NCI-H774 (cell line): ENCODE measurements at places on chromosomes 3 and 15.

DNA sequence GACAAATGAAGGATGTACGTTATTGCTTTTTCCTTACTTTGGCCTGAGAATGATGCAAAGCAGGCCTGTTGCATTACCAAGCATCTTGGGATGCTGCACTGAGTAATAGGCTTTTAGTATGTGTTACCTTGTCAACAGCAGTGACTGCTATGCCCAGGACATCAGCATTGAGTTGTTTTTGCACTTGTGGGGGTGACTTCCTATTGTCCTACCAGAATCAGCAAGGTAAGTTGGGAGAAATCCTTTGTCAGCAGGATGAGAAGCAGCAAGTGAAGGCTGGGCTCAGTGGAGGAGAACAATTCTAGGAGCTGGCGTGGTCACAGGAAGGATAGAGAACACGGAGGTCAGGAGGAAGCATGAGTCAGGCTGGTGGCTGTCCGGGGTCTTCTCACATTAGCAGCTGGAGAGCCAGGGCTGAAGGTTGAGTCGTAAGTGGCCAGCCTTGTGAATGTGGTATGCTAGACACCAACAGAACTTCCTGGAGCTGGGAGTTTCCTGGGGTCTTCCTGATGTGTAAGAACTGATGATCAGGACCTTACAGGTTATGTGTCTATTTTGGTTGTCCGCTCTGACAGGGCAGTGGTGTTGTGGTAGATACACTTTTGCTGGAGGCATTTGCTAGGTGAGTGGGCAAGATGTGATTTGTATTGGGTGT is 142.7 kb downstream of the FNDC3B start:
- DNase-seq: no peak

DNA sequence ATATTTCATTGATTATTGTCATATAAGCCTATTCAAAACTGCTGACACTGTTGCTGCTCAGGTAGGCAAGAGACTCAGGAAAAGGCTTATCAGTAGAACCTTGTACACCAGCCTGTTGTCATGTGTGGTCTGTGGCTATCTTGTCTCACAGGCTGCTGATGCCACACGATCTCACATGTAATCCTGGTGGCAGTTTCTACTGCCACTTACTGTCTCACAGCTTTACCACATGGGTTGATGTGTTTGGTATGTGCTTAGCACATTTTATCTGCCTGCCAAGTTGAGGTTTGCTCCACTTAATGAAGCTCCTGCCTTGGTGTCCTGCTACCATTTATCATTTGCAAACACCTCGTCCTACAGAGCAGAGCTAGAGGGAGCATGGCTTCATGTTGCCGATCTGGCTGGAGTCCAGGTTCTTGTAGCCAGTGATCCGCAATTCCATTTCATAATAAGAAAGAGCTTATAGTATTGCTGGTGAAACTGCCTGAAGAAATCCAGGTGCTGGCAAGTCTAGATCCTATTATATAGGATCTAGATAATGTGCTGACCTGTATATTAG is 637.9 kb downstream of the NLGN1 start:
- no peak for DNase-seq

GRCh38 chr3:45112939-45113338 is 33.2 kb downstream of the CDCP1 start:
- no peak for DNase-seq

DNA sequence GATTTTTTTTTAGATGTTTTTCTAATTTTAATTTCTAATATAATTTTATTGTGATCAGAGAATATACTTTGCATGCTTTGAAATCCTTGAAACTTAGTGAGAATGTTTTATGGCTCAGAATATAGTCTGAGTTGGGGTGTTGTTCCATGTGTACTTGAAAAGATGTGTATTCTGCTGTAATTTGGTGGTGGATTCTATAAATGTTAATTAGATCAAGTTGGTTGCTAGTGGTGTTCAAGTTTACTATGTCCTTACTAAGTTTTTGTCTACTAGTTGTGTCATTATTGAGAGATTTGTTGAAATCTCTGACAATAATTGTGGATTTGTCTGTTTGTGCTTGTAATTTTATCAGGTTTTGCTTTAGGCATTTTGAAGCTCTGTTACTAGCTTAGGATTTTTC is 29.7 kb downstream of the GLCE start:
- no peak for DNase-seq

- no peak for DNase-seq
Measured at GRCh38 chr3:46998121-46998851, 18.8 kb downstream of the NBEAL2 start.

DNA sequence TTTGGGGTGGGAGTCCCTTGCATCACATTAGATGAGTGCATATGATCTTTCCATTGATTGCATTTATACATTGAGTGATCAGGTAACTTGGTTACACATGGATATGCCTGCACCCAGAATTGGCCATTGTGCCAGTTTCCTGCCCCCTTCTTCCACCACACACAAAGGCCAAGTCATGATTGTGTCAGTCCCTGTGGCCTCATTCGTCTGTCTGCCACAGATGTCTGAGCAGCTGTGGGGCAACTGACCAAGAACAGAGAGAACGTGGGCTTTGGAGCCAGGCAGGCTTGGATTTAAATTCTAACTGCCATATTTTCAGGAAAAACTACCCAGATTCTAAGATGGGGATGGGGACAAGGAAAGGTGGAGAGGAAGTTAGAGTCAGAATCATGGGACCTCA is 27.0 kb downstream of the CCNL1 start:
- no peak for DNase-seq

- no peak for DNase-seq
Measured at GRCh38 chr3:149507491-149508324, 33.2 kb downstream of the TM4SF4 start.

DNA sequence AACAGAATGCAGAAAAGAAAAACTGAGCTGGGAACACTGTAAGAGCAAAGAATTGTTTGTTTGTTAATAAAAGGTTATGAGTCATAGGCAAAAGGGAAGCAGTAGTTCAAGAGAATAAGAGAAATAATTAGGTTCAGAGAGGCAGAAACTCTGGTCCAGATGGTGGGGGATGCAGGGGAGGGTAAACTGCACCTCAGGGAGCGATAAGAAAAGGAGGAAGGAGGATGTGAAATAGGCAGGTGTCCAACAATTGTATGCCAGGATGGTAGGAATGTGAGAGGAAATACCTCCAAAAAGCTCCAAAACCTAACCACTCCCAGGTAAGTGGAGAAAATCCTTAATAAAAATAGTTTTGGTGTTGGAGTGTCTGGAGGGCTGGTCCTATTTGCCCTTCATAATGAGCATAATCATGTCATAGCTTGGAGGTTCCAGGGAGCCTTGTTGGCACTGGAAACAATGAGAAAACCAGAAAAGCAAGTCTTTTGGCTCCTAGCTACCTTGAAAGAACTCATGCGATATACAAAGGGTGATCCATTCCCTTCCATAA is 405.4 kb upstream of the TBL1XR1 start:
- peak; percentile 65 for DNase-seq

DNA sequence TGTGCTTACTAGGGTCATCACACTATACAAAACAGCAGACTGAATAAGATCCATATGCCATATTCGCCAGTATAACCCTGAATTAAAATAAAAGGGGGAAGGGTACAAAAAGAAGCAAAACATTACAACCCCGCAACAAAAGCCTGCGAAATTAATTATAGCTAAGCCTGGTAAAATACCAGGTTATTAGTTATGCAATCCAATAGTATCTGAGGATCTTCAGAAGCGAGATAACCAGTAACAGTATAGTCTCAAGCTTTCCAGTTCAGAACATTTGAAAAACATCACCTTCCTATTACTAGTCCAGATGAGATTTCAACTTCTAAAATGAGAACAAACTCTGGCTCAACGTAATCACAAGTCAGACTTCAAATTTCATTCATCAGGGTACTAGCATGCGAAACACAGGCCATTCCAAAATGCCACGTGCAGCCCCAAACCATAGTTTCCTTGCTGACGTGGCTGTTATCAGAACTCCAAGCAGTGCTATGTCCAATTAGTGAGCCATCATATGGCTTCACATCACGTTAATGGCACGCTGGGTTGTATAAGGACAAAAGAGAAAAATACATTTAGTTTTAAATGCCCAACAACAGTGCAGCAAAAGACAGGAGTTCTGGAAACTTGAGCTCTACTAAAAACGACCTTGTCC is 1.1 kb downstream of the SSR3 start:
- no peak for DNase-seq

DNA sequence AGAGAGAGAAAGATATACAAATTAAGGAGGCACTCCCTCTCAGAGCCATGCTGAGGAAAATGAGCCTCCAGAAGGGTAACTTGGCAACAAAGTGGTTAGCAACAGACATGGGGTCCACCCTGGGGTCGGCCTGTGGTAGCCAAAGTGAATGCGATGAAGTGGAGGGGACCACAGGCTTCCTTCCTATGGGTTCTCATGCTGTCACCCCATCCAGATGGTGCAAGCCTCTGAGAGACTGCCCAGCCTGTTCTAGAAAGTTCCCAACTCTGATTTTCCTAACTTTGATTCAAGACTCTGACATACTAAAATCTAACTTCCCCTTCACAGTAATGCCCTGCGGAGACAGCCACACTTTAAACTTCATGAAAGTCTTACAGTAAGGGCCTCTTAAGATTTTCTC is 18.2 kb upstream of the LACTB start:
- DNase-seq: no peak
